Fibroblast of skin of left quadriceps (primary cell): ENCODE measurements at places on chromosomes 1 and 21.

GRCh38 chr21:25370311-25370744 is 237.0 kb downstream of the MRPL39 start:
- DNase-seq = peak; percentile 93

GRCh38 chr1:105317976-105318375 is 1568.3 kb downstream of the AMY1C start:
- DNase-seq = no peak

- DNase-seq = no peak
These were observed 59.6 kb downstream of the SMYD3 start for GRCh38 chr1:246447501-246447900.

DNA sequence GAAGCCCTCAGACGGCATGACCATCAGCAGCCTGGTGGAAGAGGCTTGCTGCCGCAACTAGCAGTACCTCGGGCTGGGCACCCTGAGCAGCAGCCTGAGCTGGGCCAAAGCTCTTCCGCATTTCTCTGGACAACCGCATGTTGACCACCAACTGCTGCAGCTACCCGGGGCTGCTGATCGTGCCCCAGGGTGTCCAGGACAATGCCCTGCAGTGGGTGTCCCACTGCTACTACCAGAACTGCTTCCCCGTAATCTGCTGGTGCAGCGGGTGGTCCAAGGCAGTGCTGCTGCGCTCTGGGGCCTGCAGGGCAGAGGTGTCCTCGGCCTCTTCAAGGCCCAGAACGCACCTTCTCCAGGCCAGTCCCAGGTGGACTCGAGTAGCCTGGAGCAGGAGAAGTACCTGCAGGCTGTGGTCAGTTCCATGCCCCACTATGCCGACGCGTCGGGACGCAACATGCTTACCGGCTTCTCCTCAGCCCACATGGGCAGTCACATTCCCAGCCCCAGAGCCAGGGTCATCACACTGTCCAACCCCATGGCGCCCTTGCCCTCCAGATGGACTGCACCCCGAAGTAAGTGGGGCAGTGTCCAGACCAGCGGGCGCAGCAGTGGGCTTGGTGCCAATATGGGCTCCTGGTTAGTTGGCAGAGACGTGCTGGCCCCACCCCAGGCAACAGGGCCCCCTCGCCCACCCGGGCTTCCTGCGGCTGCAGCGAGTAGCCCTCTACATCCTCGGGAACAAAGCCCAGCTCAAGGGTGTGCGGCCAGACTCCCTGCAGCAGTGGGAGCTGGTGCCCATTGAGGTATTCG is 19.5 kb upstream of the NPPB start:
- DNase-seq = no peak

DNA sequence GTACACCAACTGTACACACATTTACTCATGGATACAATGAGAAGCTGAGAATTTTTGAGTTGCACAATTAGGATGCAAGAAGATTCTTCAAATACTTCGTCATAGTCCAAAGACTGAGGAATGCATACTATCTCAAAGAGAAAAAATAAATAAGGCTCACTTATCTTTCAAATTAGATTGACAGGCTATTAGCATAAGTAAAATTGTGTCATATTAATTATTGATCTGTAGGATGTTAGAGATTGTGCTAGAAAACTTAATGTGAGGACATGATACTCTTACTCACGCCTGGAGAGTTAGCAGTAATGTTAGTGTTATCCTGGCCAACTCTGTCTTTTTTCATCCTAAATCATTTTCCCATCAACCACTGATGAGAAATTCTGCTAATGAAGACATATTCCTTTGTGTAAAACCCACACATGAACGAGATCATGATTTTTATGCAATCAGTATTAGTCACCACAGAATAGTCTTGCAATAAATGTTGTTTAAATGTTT is 659.0 kb downstream of the LTN1 start:
- peak; percentile 67 for DNase-seq

- no peak for DNase-seq
These were observed 35.3 kb upstream of the CLIC4 start for GRCh38 chr1:24709791-24710441.

- DNase-seq = no peak
These were observed 5.8 kb upstream of the FMO3 start for GRCh38 chr1:171084870-171085269.

GRCh38 chr1:2948751-2949680 is 72.3 kb upstream of the ACTRT2 start:
- no peak for DNase-seq

DNA sequence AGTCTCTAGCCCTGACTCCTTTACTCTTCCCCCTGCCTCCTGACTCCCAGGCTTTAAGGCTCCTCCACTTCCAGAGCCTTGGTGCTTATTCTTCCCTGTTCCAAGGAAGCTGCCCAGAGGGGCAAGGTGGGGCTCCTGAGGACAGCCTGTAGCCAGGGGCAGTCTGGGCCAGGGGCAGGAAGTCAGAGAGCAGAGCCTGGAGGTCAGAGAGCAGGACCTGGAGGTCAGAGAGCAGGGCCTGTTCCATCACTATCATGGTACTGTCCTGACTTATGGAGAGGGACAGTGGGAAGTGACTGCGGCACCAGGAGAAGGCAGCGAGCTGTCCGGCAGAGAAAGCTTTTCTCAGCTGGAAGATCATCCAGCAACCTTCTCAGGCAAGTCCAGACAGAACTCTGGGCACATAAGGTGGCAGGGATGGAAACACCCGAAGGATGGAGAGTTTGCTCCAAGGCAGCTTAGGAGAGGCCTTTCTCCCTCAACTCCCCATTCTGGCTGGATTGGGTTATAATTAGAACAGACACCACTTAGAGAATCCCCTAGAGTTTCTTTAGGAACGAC is 25.0 kb downstream of the PLXNA2 start:
- no peak for DNase-seq

DNA sequence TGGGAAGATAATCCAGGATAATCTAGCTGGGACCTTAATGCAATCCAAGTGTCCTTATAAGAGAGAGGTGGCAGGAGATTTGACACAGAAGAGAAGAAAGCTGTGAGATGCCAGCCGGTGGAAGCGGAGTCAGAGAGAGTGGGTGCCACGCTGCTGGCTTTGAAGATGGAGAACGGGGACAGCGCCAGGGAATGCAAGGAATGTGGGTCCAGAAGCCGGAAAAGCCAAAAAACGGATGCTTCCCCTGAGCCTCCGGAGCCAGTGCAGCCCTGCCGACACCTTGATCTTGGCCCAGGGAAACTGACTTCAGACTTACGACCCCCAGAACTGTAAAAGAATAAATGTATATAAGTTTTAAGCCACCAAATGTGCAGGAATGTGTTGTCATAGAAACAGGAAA is 152.6 kb downstream of the ZNF281 start:
- no peak for DNase-seq

DNA sequence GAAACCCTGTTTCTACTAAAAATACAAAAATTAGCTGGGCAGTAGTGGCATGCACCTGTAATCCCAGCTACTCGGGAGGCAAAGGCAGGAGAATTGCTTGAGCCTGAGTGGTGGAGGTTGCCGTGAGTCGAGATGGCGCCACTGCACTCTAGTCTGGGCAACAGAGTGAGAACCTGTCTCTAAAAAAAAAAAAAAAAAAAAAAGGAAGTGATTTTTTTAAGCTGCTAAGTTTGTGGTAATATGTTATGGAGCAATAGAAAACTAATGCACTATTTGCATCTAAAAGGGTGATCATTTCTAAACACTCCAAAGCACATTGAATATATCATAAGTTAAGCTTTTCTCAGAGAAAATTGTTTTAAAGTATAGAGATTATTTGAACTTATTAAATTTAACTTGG is 244.8 kb upstream of the SPAG17 start:
- DNase-seq = no peak

GRCh38 chr21:15088488-15088887 is 23.7 kb upstream of the NRIP1 start:
- DNase-seq = no peak

- DNase-seq = no peak
These were observed 7.7 kb downstream of the ARHGEF2 start for GRCh38 chr1:155970531-155971167.

- no peak for DNase-seq
These were observed 56.7 kb downstream of the PTPN14 start for GRCh38 chr1:214494706-214495105.

GRCh38 chr1:58358346-58358745 is 188.2 kb downstream of the OMA1 start:
- peak; percentile 4 for DNase-seq

DNA sequence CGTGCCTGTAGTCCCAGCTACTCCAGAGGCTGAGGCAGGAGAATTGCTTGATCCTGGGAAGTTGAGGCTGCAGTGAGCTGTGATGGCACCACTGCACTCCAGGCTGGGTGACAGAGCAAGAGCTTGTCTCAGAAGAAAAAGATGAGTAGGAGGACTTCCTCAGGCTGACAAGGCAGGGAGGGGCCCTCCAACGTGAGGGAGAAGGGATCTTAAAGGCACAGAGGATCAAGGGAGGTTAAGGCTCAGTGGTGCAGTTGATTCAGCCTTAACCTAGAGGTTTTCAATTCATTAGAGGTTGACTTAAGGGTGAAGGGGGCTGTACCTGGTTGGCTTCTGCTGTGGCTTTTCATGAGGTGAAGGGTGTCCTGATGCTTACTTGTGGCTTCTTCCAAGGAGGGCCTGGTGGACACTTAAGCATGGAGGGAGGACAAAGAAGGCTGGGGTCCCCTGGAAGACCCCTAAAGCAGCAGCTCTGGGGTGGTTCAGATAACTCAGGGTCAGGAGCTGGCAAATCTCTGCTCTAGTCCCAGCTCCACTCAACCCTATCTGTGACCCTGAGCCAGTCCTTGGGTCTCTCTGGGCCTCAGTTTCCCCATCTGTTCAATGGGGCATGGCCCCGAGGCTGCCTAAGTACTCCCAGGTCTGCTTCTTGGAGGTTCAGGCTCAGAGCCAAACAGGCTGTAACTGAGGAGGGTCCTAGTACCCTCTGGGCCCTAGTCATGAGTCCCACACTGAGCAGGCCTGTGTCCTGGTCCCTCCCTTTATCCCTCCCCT is 6.3 kb downstream of the EXTL1 start:
- no peak for DNase-seq

- DNase-seq = no peak
These were observed 33.6 kb downstream of the AHDC1 start for GRCh38 chr1:27570356-27570755.

- no peak for DNase-seq
These were observed 28.5 kb downstream of the PLEKHA6 start for GRCh38 chr1:204331275-204331674.

GRCh38 chr1:39082010-39082799 is 56.1 kb downstream of the NDUFS5 start:
- DNase-seq = no peak

GRCh38 chr21:15207231-15207630 is 142.4 kb upstream of the NRIP1 start:
- no peak for DNase-seq

DNA sequence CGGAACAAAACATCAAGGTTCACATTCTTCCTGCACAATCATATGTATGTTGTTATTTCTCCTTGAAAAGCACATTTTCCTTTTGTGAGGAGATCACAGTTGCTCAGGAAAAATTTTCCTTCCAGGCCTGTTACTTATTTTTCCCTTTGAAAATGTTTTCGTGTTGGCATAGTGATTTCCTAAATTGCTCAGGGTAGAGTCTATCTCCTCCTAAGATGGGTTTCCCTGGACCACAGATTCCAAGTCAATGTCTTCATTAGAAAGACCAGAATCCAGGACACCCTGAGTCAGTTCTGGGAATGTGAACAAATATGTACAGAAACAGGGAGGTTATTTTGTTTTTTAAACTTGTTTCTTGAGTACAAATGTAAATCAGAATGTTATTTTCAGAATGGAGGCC is 94.3 kb upstream of the C1orf105 start:
- DNase-seq = no peak

- DNase-seq = no peak
These were observed 12.7 kb upstream of the AIM2 start for GRCh38 chr1:159089184-159089791.

- no peak for DNase-seq
These were observed 11.1 kb downstream of the EIF4G3 start for GRCh38 chr1:21165646-21166045.

DNA sequence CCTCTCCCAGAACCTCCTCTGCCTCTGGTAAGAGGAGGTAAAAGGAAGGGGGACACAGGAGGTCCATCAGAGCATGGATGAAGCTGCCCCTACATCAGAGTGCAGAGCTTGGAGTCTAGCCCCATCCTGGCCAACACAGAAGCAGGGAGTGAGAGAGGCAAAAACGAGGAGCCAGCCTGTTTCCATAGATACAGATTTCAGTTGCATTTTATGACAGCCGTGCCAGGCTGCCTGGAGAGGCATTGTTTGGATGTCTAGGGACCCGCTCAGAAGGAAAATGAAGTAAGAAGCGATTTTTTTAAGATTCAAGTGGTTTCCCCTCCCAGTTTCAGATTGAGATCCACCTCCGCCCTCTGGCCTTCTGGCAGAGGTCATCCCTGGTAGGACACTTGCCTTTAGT is 11.5 kb upstream of the GJA8 start:
- DNase-seq = no peak

- no peak for DNase-seq
These were observed 7.8 kb upstream of the SEMA4A start for GRCh38 chr1:156145650-156146019.

DNA sequence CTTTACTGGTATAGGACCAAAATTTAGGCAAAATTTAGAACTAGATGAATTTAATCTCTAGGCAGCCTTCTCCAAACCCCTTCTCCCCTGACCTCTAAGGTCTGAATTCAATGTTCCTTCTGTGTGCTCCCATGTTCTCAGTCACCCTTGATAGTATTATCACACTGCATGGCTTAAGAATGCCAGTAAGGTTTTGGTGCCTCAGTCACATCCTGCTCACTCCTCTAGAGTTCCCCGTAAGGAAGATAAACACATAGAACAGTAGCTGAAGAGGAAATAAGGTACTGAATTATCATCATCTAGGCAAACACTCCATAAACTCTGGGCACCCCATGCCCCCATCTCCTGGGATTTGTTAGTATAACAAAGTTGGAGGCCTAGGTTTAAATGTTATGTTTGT is 18.2 kb downstream of the PRRX1 start:
- DNase-seq = no peak

- DNase-seq = no peak
These were observed 22.4 kb downstream of the SLAMF1 start for GRCh38 chr1:160624464-160624863.

GRCh38 chr1:41053316-41053715 is 31.8 kb upstream of the SLFNL1 start:
- no peak for DNase-seq

- DNase-seq = peak; percentile 37
These were observed 3.9 kb upstream of the CD58 start for GRCh38 chr1:116574581-116575291.

GRCh38 chr1:221084681-221085080 is 205.4 kb downstream of the HLX start:
- DNase-seq = no peak

DNA sequence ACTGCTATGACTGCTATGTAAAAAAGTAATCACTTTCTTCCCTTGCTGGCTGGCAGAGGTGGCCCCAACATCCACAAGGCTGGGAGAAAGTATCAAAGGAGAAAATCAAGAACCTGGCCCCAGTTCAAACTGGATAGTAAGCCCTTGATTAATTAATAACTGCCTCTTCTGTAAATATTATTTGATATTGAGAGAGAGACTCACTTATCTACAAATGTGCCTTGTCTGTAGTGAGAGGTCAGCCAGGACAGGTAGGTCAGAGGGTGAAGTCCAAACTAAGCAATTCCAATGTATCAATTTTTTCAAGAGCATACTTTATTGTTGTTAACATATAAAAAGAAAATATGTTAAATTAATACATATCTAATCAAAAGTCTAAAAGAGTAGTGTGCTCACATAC is 23.8 kb upstream of the TARBP1 start:
- DNase-seq = no peak

GRCh38 chr1:210129759-210130158 is 102.8 kb upstream of the SERTAD4 start:
- no peak for DNase-seq

- no peak for DNase-seq
These were observed 75.2 kb downstream of the GLIS1 start for GRCh38 chr1:53663529-53664300.

- no peak for DNase-seq
These were observed 1.9 kb upstream of the PRMT2 start for GRCh38 chr21:46633566-46633965.
